Fibroblast of skin of abdomen (primary cell): ENCODE measurements at places on chromosomes 1 and 21.

DNA sequence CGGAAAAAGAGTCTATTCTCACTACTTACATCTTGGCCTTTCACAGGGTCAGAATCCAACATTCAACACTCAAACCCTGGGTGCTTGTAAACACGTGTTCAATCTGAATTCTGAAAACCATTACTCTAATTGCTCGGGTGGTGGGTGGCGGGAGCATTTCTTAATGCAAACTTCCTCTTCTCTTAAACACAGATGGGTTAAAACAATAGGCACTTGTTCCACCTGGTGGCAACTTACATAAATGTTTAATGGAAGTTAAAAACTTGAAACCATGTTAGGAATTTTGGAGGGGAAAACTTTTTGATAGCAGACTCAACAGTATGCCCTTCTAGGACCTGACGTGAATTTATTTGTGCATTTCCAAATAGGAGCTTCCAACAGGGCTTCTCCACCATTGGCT lies 23.4 kb upstream of the TDRD10 start:
- peak; percentile 27 for DNase-seq

DNA sequence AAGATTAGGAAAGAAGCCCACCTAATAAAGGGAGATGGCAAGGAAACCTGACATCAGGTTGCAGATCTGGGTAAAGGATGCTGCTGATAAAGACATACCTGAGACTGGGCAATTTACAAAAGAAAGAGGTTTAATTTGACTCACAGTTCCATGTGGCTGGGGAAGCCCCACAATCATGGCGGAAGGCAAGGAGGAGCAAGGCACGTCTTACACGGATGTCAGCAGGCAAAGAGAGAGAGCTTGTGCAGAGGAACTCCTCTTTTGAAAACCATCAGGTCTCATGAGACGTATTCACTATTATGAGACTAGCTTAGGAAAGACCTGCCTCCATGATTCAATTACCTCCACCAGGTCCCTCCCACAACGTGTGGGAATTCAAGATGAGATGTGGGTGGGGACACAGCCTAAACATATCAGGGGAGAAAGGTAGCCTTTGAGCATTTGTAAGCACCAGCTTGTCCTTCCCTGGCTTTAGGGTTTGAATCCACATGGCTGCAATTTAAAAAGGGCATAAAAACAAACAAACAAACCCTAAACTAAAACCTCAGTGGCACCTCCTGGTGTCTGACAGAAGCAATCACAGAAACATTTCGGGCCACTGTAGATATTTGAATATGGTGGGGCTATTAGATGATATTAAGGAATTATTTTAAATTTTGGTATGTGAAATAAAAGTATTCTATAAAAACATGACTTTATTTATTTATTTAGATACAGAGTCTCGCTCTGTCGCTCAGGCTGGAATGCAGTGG lies 33.1 kb downstream of the SLC2A7 start:
- DNase-seq, result no peak

DNA sequence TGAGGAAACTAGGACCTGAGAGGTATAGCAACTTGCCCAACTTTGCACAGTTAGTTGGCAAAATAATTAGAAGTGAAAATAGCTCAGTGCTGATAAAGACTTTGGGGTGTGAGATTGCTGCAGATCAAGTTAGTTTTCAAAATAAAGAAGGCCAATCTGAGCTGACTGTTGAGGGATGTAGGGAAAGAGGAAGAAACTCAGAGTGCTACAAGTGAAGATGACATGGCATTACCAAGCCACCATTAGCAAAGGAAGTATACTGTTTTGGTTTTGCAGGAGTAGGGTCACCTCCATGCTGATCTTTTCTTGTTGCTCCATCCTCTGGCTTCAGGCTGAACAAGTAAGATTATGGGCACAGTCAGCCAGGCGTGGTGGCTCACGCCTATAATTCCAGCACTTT lies 78.7 kb upstream of the ADAM30 start:
- no peak for DNase-seq

- no peak for DNase-seq
These were observed 25.5 kb downstream of the JAM2 start for GRCh38 chr21:25664491-25664931.

DNA sequence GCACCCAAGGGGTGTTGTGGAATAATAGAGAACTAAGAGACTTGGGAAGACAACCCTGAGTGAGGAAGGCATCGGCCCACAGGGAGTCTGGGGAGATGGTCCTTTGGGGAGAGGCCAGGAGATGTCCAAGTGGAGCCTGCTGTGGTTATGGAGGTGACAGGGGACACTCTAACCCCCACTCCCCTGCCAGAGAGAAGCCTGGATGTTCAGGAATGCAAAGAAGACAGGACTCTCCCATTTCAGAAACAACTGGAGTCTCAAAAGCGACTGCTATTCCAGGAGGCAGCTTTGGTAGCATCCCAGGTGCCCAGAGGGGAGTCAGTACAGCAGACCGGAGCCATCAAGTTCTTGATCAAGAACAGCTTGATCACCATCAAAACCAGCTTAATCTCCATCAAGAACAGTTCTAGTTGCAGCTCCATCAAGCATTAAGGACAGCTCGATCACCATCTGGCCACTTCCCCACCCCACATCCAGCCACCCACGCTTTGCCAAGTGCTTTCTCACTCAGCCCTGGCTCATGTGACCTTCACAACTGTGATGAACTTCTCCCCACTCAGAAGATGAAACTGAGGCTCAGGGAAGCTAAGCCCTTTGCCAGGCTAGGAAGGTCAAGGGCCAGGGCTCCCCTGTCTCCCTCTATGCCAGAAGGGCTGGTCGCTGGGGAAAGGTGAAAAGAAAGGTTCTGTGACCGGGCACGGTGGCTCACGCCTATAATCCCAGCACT lies 743 bp downstream of the CD52 start:
- DNase-seq, result no peak

DNA sequence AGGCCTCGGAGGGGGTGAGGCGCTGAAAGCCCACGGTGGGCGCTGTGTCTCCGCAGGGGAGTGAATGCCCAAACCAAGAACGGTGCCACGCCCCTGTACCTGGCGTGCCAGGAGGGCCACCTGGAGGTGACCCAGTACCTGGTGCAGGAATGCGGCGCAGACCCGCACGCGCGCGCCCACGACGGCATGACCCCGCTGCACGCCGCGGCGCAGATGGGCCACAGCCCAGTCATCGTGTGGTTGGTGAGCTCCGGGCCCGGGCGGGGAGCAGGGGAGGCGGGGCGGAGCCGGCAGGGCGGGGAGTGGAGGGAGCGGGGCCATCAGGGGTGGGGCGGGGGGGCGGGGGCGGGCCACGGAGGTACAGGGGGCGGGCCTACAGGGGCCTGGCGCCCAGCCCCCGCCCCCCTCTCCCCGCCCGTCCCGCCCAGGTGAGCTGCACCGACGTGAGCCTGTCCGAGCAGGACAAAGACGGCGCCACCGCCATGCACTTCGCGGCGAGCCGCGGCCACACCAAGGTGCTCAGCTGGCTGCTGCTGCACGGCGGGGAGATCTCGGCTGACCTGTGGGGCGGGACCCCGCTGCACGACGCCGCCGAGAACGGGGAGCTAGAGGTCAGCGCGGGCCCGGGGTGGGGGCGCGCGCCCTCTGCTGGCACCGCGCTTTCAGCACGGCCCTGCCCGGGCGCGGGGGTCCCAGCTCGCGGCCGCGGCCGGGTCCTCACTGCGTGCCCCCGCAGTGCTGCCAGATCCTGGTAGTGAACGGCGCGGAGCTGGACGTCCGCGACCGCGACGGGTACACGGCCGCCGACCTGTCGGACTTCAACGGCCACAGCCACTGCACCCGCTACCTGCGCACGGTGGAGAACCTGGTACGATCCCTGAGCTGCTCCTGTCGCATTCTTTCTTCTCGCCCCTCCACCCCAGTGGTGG lies 15.9 kb downstream of the ESPN start:
- peak; percentile 22 for DNase-seq

GRCh38 chr1:113074237-113074636 lies 1.2 kb downstream of the LRIG2 start:
- peak; percentile 12 for DNase-seq

DNA sequence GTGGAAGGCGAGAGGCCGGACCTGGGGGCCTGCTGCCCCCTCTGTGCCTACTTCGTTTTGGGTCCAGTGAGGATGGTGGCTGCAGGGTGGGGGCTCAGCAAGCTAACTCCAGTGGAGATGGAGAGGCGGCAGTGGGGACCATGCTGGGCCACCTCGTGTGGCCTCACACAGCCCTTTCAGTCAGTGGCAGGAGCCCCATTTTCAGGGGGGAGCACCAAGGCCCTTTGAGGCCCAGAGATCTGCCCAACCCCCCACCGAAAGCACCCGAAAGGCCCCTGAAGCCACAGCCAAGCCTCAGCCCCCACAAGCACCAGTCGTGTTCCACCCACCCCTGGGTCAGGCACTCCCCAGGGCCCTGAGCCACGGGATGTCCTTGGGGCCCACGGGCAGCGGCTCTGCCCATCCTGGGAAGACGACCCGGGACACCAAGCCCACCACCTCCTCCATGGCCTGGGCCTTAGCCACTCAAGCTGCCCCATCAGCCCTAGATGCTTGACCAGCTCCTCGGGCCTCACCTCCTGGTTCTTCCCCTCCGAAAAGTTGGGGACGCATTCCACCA lies 345 bp downstream of the FTCD start:
- no peak for DNase-seq

DNA sequence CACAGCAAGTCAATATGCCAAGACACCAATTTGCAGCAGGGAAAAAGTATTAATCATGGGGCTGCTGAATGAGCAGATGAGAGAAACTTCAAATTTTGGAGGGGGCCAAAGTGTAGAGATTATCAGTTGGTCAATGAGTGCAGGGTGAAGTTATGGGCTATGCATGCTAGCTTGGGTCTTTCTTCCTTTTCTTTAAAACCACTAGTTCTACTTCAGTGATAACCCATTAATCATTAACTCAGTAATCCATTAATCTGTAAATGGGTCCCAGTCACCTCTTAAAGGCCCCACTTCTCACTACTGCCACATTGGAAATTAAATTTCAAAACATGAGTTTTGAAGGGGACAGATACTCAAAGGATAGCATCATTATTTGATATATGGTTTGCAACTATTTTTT lies 688.6 kb upstream of the ADGRL4 start:
- DNase-seq, result no peak

DNA sequence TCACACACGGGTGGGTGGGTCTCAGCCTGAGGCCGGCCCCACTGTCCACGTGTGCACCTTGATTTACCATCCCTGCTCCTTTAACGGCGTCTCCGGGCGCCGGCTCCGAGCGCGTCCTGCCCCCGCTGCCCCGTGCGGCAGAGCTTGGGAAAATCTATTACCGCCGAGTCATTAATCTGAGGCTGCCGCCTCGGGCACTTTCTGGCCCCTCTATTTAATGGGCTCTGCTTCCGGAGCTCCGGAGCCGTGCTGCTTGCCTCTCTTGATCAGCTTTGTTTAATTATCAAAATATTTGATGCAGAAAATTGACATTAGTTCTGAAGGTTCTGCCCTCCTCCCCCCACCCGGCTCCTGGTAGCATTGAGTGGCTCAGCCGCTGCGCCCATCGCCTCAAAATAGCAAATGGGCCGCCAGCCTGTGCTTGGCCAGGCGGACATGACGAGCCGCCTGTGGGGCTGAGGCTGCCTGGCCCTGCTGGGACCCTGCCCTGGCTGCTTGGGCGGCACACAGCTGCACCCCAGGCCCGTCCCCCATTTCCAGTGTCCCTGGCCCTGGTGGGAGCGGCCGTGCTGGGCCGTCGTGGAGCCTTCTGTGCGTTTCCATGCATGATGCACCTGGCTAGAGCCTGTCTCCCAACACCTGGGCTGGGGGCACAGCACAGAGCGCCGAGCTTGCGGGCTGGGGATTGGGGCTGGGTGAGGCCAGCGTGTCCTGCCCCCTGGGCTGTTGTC lies 81.6 kb upstream of the TTC34 start:
- DNase-seq, result no peak

DNA sequence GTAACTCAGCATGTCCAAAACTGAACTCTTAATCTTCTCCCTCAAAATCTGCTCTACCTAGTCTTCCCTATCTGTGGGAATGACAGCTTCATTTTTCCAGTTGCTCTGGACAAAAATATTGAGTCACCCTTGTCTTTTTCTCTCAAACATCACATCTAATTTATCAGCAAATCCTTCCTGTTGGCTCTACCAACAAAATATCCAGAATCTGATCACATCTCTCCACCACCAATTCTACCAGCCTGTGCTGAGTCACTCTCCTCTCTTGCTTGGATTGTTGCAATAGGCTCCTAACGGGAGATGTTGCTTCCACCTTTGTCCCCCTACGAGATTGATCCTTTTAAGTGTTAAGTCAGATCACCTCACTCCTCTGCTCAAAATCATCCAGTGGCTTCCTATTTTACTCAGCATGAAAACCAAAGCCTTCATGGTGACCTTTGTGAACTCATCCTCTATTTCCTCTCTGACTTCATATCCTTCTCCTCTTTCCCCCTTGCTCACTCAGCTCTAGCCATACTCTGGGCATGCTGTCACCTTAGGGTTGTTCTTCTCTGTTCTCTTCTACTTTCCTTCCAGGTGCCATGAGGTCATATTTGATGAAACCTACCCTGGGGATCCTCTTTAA lies 21.5 kb upstream of the SMYD2 start:
- DNase-seq, result no peak

DNA sequence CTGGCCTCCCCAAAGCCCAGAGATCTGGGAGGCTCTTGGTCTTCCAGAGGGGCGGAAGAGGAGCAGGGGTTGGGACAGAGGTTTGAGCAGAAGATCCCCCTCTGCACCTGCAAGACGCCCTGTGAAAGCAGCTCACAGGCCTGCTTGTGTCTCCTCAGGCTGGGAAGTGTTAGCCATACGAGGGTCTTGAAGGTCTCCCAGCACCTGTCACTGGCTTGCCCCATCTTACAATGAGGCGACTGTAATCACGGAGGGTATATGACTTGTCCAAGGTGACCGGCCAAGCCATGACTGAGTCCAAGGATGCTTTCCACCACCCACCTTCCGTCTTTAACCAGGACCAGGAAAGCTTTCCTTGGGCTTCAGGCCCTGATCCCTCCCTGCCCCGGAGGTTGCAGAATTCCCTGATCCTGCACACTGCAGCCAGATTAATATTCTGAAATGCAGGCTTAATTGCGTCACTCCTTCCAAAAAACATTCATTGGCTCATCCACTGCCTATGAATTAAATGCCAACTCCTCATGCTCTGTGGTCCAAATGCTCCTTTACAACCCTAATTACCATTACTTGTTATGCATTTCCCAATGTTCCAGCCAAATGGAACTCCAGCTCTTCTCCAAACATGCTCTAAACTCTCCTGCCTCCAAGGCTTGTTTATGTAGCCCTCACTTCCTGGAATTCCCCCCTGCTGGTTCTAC lies 64.0 kb downstream of the DDX20 start:
- no peak for DNase-seq

GRCh38 chr1:38207275-38207674 lies 160.7 kb upstream of the POU3F1 start:
- DNase-seq, result no peak

- no peak for DNase-seq
These were observed 65.3 kb upstream of the BEND5 start for GRCh38 chr1:48841966-48842365.

DNA sequence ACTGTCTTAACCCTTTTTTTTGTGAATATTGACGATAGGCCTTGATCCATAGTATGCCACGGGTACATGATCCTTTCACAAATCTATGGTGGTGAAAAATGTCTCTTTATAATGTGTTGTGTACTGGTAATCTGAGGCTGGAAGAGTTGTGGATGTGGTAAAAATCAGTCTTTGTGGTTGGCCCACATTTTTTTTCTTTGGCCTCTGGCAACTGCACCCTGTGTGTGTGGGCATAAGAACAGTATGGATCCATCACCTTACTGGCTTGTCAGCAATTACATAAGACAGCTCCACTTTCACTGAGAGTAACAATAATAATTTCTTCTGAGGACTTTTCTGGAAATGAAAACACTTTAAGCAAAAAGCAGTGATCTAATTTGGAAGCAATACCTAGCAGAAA lies 101.6 kb downstream of the GABPA start:
- peak; percentile 54 for DNase-seq
